ENCODE measurements at places on chromosomes 5 and 9.

- no peak for DNase-seq
Observed at GRCh38 chr5:7849681-7850394, 1.1 kb downstream of the CFAP90 start.

GRCh38 chr5:41772056-41772455 lies 98.2 kb downstream of the OXCT1 start:
- DNase-seq = no peak

DNA sequence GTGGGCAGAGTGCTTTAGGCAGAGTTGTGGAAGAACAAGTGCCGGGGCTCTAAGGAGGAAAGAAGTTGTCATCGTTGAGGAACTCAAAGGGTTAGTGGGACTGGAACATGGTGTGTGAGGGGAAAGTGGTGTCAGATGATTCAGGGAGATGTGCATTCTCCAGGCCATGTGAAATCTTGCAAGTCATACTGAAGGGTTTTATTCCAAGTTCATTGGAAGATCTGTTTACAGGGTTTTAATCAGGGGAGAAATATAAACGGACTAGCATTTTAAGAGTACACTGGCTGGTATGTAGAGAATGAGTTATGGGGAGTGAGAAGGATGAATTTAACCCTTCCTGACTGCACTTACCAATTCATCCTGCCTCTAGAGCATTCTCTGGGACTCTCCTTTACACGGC lies 49.3 kb downstream of the NR2F1 start:
- no peak for DNase-seq

DNA sequence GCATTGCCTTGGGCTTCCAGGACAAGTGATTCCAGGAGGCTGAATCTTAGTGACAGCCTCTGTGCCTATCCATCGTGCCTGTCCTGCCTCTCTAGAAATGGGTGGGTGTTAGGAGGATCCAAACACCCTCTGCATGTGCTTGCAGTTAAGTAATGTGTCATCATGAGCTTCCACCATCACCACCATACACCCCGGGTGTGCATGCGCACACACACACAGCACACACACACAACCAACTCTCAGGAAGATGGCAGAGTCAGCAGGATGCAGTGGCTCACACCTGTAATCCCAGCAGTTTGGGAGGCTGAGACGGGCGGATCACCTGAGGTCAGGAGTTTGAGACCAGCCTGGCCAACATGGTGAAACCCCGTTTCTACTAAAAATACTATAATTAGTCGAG lies 22.8 kb upstream of the CERCAM start:
- no peak for DNase-seq

- no peak for DNase-seq
Observed at GRCh38 chr9:3043369-3043768, 199.5 kb upstream of the PUM3 start.

GRCh38 chr5:145787996-145788395 lies 47.1 kb downstream of the PRELID2 start:
- no peak for DNase-seq

- no peak for DNase-seq
Observed at GRCh38 chr5:84115727-84116126, 269.0 kb downstream of the EDIL3 start.

DNA sequence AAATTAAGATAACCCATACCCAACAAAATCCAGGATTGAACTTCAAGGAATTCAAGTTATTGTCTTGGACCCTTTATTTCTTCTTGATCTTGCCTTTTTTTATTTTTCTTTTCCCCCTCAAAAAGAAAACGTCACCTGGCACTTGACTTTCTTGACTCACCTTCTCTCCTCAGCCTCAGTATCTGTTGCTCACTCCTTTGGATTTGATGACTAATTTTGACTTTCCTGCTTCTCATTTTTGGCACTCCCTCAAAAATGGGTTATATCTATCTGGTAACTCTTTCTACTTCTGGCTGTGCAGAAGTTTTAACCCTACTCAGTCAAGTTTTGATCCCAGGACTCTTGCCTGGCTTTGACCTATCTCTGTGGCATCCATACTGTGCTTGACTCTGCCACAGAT lies 66.6 kb upstream of the SPATA31D4 start:
- DNase-seq = no peak

- peak; percentile 92 for DNase-seq
Observed at GRCh38 chr5:134517553-134517952, 7.9 kb upstream of the JADE2 start.

DNA sequence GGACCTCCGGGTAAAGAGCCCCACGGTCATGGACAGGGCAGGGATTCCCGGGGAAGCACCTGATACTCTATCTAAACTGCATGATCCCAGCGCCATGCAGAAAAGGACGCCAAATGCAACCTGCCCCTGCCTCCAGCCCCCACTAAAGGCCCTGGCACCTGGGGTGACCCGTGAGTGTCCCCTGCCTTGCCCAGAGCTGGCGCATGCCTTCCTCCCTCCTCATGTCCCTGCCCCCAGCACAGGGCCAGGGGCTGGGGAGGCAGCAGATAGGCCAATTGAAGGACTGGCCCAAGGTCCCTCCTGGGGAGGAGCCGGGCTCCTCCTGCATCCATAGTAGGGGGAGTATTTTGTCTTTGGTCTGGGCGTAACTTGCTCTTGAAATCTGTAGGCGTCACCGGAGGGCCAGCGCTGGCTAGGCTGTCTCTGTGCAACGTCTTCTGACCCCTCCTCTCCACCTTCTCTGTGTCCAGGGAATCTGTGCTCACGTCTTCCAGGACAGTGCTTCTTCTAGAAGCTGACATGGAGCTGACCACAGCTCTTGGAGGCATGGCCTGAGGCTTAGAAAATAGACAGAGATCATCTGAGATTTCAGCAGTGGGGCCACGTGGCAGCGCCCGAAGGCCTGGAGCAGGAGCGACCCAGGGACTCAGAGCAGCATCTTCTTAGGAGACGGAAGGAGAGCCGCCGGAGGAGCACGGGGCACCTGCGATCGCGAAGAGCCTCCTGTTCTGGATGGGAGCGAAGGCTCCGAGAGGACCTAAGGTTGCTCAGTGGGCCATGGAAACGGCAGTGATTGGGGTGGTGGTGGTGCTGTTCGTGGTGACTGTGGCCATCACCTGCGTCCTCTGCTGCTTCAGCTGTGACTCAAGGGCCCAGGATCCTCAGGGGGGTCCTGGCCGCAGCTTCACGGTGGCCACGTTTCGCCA lies 660 bp downstream of the SPAAR start:
- no peak for DNase-seq

DNA sequence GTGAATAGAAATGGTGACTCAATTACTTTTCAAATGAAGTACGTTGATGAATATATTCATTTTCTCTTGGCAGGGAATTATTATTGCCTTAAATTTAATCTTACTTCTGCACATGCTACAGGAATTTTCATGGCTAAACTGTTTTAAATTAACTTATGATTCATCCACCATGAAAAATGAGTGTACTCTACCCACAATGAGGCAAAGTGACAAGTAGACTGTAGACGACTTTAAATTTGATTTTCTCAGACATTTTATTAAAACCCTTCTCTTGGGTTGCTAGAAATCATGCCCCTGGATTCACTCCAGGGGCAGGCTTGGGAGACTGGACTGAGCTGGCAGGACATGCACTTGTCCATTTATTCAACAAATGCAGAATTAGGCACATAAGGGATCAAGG lies 23.5 kb upstream of the ERAP2 start:
- no peak for DNase-seq
